Stimulated activated naive CD8-positive, alpha-beta T cell treated with anti-CD3 and anti-CD28 coated beads, Interleukin-15, Interleukin-2, amounts not matched to agents 100 U/mL and 50 U/mL, for 24 hours (primary cell): ENCODE measurements at places on chromosomes 7 and 10.

DNA sequence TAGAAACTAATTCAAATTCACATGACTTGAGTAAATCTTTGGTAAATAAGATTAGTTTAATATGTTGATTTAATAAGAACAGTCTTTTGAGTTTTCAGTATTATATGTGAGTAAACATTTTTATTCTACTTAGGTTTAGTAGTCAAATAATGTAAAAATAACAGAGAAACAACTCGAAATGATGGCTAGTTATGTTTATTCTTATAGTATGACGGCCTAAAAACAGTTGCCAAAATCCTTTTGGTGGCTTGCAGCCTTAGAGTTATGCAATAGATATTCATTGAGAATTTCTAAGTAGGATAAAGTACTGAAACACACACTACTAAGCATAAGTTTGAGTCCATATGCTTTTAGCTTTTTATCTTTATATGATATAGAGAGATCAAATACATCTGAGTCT lies 184.8 kb downstream of the GNAI1 start:
- no peak for DNase-seq

GRCh38 chr10:54124209-54124885 lies 676.7 kb downstream of the PCDH15 start:
- DNase-seq = no peak

- no peak for DNase-seq
These were observed 113.9 kb downstream of the DIP2C start for GRCh38 chr10:575402-576129.

- DNase-seq = no peak
These were observed 27.3 kb downstream of the RALA start for GRCh38 chr7:39650676-39651075.

DNA sequence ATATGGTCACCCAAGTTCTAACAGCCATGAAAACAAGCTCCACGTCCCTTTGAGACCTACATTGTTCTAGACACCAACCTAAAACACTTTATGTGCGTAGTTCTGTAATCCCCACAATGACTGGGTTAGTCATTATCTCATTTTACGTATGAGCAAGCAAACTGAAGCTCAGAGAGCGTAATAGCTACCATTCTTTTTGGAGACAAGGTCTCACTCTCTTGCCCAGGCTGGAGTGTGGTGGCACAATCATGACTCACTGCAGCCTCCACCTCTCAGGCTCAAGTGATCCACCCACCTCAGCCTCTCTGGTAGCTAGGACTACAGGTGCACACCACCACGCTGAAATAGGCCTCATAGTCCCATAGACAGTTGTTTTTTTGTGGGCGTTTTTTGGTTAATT lies 10.5 kb downstream of the DAGLB start:
- peak; percentile 43 for DNase-seq

GRCh38 chr10:33365871-33366411 lies 31.5 kb upstream of the NRP1 start:
- DNase-seq = peak; percentile 16

DNA sequence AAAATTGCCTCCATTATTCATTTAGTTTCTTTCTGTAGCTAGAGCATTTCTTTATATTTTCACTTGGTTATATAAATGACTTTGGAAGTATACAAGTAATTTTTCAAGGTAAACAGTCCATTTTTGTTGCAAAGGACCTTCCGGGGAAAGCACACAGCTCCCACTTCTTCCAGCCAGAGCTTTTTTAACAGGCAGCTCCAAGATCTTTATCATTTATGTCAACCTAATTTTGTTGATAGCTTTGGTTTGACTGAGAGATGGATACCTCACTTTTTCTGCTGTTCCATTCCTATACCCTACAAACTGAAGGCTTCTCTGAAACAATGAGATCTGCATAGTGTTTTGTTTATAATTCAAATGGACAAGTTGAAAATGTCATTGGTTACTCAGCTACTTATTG lies 49.3 kb upstream of the RAB11FIP2 start:
- DNase-seq = no peak

GRCh38 chr10:77699080-77699645 lies 61.6 kb upstream of the KCNMA1 start:
- no peak for DNase-seq

- DNase-seq = no peak
These were observed 94.9 kb downstream of the MYL10 start for GRCh38 chr7:101534015-101534803.

DNA sequence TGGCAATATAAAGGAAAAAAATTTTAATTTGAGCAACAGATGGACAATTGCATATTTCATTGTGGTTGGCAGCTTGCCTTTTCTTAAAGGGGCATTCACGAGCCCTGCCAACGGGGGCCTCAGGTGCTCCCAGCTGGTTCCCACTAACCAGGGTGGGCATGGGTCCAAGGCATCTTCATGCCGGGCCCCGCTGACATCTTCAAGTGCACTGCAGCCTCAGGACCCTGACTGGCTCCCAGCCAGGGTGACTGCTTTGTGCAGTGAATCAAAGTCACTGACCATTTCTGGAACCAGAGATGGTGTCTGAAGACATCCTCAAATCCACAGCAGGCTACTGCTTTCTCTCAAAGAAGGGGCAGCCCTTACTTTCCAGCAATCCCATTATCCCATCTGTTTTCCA lies 275.2 kb upstream of the MGMT start:
- DNase-seq = no peak

- no peak for DNase-seq
These were observed 11.8 kb downstream of the MET start for GRCh38 chr7:116683786-116684185.

DNA sequence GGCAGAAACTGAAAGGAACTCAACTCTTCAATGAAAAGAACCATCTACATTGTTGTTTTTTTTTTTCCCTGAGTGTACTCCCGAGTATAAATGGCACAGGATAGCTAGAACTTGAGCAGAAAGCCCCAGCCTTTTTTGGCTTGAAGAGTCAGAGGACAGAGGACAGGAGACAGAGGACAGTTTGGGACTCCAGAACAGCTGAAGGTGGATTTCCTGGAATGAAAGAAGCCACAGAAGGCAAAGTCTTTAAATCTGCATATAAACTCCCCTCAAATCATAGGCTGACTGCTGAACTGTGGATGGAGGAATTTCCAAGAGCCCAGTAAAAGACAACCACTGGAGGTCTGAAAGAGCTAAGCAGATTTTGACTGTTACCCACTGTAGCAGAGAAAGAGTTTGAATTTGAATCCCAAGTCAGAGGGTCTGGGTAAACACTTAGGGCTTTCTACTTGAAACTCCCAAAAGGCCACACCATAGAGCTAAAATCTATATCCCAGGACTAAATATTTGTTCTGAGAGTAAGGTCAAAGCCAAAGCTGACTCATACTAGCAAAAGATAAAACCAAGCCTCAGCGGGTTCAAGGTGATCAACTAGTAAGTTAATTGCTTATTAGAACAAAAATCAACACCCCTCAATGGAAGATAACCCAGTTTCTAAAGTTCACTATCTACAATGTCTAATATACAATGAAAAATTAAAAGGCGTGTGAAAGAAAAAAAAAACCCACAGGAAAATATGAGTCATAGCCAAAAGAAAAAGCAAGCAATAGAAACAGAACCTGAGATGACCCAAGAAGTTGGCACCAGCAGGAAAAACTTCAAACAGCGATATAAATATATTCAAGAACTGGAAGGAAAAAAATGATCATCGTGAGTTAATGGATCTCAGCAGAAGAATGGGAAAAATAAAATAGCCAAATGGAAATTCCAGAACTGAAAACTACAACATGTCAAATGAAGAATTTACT lies 1.8 kb upstream of the OPN1SW start:
- no peak for DNase-seq

DNA sequence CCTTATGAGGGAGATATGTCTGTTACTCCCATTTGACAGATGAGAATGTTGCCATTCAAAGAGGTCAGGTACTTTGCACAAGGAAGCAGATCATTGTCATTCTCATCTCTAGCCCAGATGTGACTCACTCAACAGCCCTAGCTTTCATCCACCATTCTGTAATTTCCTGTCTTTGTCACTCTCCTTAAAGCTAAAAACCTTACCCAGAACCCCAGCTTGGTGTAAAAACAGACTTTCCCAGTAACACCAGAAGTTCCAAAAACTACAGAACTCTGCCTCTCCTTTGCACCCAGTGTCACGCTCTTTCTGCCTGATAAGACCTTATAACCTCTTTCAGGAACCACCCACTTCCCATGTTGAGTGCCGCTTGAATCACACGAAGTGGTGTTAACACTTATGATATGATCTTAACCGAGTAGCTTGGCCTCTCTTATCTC lies 89.1 kb upstream of the SP4 start:
- DNase-seq = peak; percentile 48

DNA sequence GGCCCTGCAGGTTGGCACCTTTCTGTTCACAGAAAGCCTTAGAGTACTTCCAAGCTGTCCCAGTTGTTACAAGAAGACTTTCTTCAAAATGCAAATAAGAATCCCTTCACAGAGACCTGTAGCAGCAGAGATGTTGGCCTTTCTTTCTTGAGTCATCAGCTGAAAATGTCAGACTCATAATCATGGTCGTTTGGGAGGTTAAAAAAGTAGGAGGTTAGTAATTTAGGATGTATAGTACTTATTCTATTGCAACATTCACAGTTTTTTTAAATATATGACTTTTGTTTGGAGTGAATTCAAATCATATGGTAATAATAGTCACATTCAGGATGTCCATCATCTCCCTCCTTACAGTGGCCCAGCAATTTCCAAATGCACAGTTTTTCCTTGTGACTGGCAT lies 223.9 kb upstream of the GLI3 start:
- DNase-seq = no peak

- DNase-seq = no peak
These were observed 111.9 kb upstream of the RPA3 start for GRCh38 chr7:7830122-7830878.

DNA sequence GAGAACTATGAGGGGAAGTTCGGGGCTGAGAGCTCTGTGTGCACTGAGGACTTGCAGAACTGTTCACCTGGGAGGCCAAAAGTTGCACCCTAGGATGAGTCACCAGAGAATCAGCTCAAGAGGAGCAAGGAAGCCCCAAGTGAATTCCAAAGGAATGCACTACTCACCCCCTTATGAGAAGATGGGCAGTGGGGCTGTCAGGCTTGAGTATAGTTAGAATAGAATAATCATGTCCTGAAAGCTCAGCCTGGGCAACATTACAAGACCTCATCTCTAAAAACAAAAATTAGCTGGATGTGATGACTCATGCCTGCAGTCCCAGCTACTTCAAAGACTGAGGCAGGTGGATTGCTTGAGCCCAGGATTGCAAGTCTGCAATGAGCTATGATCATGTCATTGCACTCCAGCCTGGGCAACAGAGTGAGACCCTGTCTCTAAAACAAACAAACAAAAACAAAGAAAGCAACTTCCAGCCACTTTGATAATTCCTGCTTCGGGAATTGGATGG lies 30.0 kb downstream of the MAP3K8 start:
- DNase-seq = no peak

GRCh38 chr7:94530109-94530508 lies 20.5 kb downstream of the CASD1 start:
- DNase-seq = no peak

GRCh38 chr7:44062180-44062902 lies 3.0 kb downstream of the PGAM2 start:
- no peak for DNase-seq

DNA sequence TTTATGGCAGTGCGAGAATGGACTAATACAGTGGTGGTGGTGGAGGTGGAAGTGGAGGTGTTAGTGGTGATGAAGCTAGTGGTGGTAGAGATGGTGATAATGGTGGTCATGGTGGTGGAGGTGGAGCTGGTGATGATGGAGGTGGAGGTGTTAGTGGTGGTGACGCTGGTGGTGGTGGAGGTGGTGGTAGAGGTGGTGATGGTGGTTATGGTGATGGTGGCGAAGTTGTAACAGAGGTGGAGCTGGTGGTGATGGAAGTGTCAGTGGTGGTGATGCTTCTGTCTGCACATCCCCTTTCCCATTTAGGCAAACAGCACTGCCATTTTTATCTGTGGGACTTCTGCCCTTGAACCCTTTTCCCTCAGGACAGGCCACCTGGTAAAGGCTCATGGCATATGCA lies 7.4 kb upstream of the PTPRN2 start:
- no peak for DNase-seq

DNA sequence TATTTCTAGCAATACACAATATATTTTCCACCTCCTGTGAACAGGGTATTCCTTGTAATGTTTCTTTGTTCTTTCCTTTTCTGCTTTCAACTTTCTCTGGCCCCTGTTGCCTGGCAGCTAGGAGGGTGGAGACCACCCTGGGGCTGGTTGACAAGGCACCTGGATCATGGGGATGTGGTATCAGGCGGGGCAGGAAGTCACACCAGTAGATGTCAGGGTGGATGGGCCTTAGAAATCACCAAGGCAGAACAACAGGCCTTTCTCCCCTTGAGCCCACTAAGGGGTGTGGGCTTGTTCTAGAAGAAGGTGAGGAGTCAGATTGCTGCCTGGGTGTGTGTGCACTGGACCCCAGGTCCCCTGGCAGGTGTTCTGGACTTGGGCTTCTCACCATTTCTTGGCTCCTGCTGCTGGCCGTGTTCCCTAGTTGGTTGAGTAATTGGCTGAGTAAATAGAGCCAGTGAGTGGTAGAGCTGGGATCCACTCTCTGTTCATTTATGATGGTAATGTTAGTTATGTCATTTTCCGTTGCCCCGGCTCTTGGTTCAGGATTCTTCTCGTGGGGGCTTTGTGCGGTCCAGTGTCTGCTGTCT lies 24.9 kb downstream of the ZNF783 start:
- DNase-seq = no peak

- DNase-seq = no peak
These were observed 1.4 kb downstream of the TRA2A start for GRCh38 chr7:23530405-23530804.
